ENCODE measurements at places on chromosomes 4 and X.

DNA sequence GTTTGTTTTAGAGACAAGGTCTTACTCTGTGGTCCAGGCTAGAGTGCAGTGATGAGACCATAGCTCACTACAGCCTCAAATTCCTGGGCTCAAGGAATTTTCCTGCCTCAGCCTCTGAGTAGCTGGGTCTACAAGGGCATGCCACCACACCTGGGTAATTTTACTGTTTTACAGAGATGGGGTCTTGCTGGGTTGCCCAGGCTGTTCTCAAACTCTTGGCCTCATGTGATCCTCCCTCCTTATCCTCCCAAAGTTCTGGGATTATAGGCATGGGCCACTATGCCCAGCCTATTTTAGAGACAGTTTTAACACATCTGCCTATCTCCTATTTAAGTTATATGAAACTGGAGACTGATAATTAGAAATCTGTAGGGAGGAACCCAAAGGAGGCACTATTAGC lies 53.8 kb downstream of the SPRY1 start:
- DNase-seq, result no peak

DNA sequence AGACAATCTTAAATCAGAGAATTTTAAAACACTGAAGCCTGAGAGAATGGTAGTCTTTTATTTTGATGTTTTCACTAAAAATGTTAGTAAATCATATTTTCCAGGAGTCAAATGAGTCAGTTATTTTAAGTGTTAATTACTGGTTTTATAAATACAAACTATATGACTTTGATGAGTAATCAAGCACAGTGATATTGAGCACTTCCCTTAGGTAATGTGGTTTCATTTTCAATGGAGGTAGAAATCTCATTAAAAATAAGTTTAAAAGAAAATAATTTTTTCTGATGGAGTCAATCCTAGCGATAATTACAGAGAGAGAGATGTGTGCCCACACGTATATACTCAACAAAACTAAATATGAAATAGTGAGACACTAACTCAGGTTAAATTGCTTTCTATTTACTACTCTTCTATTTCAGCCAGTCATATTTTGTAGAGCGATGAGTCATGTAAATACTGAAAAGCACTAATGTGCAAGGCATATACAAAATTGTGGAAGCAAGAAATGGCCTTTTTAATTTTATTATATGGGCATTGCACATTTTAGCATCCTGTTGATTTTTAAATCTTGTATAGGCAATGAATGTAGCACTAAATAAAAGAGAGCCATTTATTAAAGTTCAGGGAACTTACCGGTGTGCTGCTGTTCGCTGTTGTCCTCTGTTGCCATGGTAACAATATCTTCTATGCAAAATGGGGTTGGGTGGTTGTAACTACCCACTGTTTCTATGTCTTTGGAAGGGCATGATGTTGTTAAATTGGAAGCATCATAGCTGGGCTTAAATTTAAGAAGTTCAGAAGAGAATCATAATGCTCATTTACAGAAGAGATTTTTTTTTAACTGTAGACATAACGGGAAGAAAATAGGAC lies 513.7 kb downstream of the TLL1 start:
- DNase-seq, result peak; percentile 1

DNA sequence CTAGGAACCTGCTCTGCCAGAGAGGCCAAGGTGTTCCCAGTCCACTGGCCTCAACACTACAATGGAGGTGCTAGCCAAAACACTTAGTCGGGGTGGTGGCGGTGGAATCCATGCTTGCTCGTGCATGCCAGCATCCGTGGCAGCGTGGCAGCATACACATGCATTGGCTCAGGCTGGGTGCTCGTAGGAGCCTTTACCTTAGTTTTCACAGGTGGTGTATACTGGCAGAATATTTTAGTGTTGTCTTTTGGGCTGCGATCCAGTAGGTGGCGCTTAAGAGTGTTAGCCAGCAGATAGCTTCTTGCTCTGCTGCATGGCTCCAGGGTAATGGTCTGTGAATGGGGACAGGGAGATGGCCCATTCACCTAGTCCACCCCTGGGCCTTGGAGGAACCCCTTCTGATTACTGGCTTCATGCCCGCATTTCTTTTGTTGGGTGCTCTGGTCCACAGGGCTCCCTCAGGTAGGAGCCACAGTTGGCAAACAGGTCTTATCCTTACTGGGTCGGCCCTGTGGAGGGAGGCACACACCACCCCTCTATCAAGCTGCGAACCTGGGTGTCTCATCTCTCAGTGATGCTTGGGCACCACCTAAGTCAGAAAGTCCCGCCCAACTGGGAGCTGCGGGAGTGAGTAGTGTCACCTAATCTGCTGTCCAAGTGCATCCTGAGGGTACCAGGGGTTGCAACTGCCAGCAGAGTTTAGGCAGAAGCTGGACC lies 40.0 kb downstream of the RIPPLY1 start:
- DNase-seq, result no peak

DNA sequence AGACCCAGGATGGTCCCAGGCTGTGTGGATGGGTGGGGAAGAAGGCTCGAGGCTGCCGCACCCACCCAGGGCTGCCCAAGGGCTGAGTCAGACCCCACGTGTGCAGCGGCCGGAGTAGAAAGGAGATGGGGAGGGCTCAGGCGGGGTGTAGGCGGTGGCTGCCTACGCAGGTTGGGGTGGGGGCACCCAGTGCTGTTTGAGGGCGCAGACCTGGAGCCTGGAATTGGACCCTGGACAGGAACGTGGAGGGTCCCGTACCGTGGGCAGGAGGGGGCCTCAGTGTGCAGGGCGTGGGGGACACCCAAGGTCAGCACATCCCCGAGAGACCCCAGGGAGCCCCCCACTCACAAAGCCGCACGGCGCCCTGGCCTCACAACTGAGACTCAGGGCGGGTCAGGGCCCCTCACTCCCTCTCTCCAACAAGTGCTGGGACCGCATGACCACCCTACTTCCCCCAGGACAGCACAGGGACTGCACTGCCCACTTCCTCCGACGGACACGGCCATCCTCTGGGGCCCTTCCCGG lies 79.9 kb downstream of the FAM53A start:
- no peak for DNase-seq

DNA sequence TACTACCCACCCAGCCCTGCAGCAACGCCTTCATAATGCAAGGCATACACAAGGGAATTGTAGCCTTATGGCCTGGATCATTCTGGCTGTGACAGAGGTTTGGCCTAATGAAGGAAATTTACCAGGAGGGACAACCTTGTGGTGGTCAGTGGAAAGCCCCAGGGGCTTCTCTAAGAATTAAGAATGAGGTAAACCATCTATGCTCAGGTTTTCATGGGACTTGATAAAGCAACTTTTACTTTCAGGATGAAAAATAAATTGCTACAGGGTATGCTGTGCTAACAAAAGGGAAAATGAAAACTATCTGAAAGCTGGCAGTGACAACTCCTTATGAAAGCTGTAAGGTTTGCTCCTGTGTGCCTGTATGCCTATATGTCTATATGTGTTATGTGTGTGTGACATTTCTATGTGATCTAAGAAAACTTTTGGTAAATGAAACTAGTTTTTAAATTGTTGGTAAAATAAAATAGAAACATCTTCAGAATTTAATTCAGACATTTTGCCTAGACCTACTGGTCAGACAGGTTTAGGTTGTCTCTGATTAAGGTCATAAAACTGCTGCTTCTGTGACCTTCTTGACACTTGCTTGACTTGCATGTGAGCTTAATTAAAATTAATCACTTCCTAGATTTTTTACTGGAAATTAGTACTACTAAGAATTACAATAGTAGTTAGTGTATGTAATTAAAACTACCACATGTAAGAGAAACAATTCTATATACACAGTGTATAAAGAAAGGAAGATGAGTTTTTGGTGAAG lies 19.9 kb upstream of the TXK start:
- no peak for DNase-seq

- DNase-seq, result no peak
Measured at GRCh38 chrX:2801223-2801622, 27.5 kb upstream of the GYG2 start.

GRCh38 chrX:126170720-126171119 lies 4.6 kb upstream of the DCAF12L2 start:
- DNase-seq, result peak; percentile 1

DNA sequence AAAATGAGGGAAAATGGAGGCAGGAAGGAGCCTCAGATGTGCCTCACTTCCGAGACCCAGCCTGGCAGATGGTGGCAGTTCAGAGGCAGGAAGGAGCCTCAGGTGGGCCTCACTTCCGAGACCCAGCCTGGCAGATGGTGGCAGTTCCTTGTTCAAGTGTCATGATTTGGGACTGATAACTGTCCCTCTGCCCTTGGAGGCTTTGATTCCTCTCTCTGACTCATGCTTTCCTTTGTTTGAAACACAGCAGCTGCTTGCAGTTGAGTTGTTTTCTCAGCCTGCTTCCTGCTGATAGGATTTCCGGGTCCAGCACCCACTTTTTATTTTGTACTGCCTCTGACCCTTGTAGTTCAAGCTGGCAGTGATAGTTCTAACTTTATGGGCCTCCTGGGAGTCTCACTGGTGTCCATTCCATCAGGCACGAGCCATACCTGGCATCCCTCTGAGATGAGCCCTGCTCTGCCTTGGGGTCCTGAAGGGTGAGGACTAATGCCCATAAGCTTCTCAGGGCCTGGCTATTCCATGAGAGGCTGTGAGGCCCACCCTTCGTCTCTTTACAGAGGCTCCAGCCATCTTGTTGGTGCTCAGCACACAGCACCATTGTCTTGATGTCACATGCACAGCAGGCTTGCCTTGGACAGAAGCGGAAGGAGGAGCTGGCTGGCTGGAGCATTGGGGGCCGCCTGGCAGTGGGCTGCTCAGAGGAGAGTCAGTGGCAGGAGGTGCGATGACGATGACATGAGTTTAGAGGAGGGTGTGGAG lies 13.0 kb downstream of the RGS12 start:
- peak; percentile 23 for DNase-seq

GRCh38 chrX:132876523-132877338 lies 81.7 kb downstream of the HS6ST2 start:
- peak; percentile 36 for DNase-seq

DNA sequence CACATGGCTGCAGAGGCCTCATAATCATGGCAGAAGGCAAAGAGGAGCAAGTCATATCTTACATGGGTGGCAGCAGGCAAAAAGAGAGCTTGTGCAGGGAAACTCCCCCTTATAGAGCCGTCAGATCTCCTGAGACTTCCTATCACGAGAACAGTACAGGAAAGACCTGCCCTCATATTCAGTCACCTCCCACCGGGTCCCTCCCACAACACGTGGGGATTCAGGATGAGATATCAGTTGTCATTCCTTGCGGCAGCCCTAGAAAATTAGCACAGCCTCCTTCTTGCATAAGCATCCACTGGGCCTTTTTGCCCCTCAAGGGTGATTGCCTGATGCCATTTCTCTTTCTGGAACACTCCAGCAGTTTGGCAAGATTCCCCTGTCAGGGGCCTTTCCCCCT lies 61.7 kb upstream of the STX18 start:
- no peak for DNase-seq

GRCh38 chr4:165964591-165964990 lies 91.6 kb downstream of the TLL1 start:
- DNase-seq, result no peak

GRCh38 chr4:33067221-33067620 lies 2347.1 kb downstream of the PCDH7 start:
- DNase-seq, result no peak

DNA sequence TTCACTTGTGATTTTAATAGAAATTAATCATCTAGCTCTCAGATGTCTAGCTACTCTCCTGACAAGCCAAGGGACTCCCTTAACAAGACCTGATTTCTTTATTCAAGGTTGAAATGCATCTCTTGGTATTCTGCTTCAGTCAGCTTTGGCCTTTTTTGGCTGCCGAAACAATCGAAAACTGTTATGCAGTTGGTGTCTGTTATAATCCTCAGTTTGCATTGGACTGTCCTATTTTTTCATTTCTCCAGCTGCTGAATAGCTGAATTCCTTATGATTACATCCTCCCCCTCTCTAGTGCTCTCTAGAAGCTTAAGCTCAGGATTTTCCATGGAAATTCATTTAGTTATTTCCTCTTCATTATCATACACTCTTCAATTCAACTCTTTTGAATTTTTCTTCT lies 177.2 kb downstream of the TRIML1 start:
- DNase-seq, result no peak

GRCh38 chr4:184969610-184970009 lies 48.7 kb upstream of the HELT start:
- no peak for DNase-seq

GRCh38 chr4:183936047-183936446 lies 30.9 kb downstream of the STOX2 start:
- DNase-seq, result no peak

DNA sequence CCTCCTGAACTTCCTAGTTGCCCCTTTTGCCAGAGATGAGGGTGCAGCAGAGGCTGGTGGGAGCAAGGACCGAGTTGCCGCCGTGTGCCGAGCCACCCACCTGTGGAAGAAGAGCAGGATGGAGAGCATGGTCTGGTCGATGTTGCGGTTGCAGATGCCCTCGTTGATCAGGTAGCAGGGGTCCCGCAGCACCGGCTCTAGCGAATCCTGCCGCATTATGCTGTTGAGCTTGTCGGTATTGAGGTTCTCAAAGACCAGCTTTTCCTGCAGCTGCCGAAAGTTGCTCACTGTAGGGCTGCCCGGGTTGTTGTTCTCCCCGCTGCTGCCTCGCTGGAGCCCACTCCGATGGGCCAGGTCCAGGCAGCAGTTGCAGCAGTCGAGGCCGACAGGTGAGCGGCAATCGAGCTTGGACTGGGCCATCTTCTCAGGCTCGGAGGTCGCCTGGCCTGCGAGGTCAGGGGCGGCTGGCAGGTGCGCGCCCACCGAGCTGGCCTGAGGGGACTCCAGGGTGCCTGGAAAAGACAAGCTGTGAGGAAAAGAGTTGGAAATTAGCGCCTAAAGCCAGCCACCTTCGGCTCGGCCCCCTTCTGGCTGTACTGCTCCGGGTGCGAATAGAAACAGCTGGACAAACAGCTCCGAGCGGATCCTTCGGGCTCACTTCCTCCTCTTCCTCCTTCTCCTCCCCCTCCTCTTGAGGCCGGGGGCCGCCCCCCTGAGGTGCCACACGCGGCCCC lies 420 bp downstream of the TSC22D3 start:
- no peak for DNase-seq

DNA sequence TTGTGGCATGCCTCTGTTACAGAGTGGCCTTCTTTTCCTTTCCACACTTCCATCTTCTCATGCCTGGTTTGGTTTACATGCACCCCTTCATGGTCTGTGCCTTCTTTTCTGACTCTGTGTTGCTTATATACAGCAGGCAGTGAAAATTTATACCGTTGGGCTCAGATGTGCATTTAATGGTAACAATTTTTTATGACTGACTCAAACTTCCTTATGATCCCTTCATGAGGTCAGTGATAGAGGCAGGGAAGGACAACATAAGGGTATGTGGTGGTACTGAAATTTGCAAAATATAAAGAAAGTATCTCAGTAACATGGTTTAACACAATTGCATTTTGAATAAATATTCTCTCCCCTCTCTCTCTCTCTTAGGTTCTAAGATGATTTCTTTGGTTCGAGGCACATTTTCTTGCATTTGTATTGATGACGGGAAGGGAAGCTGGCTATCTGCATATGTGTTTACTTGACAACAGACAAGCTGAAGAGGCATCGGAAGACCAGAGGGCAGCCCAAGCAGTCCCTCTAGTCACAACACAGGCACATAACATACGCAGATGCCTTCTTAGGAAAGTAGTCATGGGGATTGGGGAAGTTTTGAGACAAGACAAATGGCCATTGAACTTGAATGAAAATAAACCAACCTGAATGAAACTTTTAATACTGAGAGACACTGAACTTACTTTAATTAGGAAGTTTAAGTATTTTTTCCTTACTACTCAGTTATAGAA lies 163.3 kb upstream of the LEF1 start:
- DNase-seq, result no peak

Data from amniotic epithelial cell (primary cell).